Activated CD4-positive, alpha-beta T cell treated with anti-CD3 and anti-CD28 coated beads, Interleukin-2, Interleukin-4, amounts not matched to agents 100 ng/mL and 50 ng/mL, durations not matched to agents 16 hours and 8 hours (primary cell): ENCODE measurements at places on chromosomes 11 and 22.

GRCh38 chr11:32006799-32007388 is 84.0 kb upstream of the RCN1 start:
- peak; percentile 36 for DNase-seq

DNA sequence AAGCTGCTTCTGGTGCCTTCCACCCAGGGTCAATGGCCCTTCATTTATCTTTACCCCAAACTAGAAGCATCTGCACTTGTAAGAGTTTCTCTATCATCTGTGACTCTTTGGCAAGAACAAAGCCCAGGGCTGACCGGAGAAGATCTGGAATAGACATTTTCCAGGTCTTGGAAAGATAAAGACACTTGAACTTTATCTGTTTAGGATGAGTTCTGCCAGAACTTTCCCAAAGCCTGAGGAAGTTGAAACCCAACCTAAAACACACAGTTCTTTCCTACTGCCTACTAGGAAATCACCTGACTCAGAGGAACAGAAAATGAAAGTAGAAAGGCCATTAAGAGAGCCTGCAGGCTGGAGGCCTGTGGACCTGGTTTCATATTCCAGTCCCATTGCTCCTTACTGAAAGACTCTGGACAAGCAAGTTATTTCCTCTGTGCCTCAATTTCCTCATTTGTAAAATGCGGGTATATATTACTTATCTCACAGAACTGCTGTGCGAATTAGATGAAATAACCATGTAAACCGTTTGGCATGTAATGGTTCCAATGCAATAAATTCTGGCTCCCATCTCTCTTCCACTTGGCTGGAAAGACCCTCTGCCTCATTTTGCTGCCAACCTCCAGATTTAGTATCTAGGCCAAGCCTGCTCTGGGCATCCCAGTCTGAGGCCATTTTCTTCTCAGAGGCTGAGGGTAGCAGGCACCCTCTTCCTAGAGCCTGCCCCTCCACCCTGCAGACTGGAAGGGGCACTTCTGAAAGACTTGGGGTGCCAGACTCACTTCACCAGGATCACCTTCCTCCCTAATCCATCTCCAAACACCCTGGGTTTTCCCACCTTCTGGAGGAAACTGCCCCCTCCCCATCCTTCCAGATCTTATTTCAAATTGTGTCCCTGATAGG is 1.2 kb downstream of the UBE2L6 start:
- peak; percentile 65 for DNase-seq

- no peak for DNase-seq
These were observed 134.0 kb downstream of the KIF18A start for GRCh38 chr11:27973851-27974536.

- no peak for DNase-seq
These were observed 533 bp downstream of the SERGEF start for GRCh38 chr11:18012122-18012905.
